ENCODE measurements at places on chromosomes 5 and 9.

DNA sequence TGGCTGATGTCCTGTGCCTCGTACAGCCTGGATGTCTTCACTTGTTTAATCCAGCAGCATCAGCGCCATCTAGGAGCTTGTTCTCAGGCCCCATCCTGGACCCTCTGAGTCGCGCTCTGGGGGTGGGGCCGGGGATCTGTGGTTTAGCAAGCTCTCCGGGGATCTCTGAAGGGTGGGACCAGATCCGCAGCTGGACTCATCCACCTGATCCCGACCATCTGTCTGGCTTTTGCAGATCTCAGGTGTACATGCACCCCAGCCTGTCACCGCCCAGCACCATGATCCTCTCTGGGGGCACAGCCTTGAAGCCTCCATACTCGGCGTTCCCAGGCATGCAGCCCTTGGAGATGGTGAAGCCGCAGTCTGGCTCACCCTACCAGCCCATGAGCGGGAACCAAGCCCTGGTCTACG, 15.1 kb upstream of the POMT1 start:
- DNase-seq = no peak

DNA sequence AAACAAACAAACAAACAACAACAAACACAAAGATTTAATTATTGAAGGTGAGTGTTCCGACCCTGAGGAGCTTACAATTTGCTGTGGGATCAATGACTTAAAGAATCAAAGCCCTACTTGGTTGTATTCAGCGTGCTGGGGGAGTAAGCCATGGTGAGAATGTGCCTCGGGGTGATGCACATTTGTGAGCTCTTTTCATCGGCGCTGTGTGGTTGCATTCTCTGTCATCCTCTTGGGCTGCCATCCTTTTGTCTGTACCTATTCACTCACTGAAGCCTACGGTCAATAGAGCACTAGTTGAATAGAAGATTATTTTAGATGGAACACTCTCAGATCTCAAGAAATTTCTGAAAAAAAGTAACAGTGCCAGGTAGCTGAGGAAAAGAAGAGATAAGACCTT, 203.9 kb downstream of the CTNND2 start:
- DNase-seq = no peak

- DNase-seq = no peak
Observed at GRCh38 chr9:80156756-80157472, 585.1 kb downstream of the TLE4 start.

- no peak for DNase-seq
Observed at GRCh38 chr5:138280915-138281314, 6.5 kb upstream of the GFRA3 start.

GRCh38 chr9:1231998-1232919, 182.1 kb downstream of the DMRT2 start:
- DNase-seq = no peak

DNA sequence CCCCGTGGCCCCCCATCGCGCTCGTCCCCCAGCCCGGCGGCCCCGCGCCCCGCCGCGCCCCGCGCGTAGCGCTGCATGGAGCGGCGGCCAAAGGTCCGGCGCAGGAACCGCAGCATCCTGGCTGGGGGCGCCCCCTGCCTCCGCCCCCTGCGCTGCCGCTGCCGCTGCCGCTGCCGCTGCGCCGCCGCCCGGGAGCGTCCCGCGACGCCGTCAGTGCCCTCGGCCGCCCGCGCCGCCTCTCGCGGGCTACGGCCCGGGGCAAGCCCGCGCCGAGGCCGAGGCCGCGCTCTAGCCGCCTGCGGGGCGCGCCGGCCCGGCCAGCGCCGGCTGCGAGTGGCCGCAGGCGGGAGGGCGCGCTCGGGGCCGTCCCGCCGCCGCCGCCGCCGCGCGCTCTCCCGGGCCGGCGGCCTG, 523 bp downstream of the EPB41L4B start:
- DNase-seq = no peak

GRCh38 chr5:154300207-154300883, 109.8 kb downstream of the GALNT10 start:
- no peak for DNase-seq

GRCh38 chr9:81549500-81550206, 139.7 kb downstream of the TLE1 start:
- no peak for DNase-seq

GRCh38 chr5:135243556-135244285, 155.3 kb downstream of the MACROH2A1 start:
- peak; percentile 7 for DNase-seq

DNA sequence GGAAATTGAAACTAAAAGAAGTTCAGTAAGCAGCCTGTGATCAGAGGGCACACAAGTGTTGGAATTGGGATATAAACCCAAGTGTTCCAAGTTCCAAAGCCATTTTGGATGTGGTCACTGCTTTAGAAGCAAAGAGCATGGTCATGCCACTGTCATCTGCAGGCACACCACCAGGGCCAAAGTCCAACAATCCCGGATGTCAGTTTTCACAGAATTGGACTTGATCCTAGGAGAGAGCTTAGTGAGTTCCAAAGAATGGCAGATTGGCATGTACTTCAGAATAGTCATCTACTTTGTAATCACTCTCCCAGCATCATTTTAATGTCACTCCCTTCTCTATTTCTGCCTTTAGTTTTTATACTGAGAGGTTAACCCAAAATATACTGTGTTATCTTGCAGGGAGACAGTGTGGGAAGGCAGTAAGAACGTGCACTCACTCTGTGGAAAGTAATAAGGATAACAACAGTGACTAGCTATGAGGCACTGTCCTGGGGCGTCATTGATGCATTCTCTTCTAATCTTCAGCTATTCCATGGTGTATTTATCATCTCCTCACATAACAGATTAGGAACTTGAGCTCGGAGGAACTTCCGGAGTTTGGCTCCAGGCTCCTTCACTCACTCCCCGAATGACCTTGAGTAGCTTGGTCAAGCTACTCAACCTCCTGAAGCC, 388.0 kb downstream of the ACTL7B start:
- DNase-seq = no peak

DNA sequence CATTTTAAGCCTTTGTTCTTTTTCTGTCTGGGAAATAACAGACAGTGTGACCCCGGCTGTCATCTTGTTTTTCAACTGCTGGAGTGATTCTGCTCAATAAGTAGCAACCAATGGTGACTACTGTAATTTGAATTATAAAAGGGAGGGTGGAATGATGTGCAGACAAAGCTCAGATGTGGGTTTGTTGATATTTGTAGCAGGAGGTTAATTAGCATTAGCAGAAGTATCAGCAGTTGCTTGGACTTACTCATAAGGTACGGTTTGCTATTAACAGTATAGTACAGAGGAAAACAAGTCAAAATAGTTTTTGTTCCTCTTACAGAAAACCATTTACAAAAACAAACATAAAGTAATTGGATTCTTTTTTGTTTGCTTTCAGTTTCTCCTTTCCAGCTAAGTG, 140.4 kb downstream of the TUSC1 start:
- no peak for DNase-seq

- DNase-seq = no peak
Observed at GRCh38 chr5:20213803-20214202, 225.8 kb upstream of the CDH18 start.

DNA sequence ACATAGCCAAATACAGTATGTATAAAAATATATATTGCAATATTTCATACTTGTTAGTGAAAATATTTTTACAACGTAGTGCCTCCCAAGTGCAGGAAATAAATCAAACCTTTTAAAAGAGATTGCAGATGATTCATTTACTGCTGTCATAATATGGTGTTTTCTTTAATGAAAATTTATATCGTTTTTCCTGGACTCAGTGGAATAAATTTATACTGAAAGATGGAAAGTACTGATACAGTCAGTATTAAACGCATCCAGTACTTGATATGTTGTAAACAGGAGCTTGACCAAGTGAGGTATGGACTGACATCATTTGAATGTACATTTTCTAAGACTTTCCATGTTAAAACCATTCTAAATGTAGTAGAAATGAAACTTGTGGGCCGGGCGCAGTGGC, 143.4 kb upstream of the ZNF608 start:
- no peak for DNase-seq

DNA sequence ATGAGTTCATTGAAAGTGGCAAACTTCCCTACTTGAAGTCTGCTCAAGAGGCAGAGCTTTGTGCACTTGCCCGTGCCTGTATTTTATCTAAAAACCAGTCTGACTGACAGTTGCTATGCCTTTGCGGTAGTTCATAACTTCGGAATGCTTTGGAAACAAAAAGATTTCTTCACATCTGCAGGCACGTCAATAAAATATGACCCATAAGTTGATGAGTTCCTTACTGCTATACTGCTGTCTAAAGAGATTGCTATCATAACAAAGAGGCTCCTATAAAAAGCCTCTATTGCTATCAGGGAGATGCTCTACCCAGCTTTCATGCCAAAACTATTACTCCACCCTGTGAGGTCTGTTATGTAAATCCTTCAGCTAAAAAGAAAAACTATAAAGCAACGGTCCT, 25.4 kb upstream of the RNF20 start:
- DNase-seq = no peak

DNA sequence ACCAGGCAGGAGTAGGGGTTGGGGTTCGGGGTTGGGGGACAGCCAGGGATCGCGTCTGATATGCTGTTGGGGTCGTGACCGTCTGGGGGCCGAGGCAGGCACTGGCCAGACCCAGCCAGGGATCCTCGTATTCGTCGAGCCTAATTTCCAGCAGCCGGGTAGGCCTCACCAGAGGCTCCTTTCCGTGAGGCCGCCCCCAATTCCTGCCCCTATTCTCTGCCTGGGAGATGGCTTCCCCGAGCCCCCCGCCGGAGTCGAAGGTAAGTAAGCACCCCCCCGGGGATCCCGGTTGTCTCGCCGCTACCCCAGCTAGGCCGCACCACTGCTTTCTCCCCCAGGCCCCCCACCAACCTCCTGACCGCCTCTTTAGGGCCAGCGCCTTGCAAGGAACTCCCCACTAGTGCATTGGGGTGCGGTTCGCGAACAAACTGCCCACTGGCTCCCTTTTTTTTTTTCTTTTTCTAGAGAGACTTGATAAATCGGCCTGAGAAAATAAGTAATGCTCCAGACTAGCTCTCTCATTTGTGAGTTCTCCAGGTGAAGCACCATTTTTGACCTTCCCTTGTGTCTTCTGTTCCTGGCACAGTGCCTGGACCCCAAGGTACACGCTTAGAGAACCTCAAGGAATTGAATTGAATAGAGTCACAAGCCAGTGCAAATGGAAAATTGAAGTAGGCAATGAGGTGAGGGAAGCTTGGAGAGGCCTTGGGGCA, 435 bp downstream of the ZNF189 start:
- DNase-seq = peak; percentile 28

GRCh38 chr5:177220576-177220975, 82.9 kb downstream of the RAB24 start:
- no peak for DNase-seq

GRCh38 chr5:169838688-169839087, 141.6 kb downstream of the INSYN2B start:
- no peak for DNase-seq

DNA sequence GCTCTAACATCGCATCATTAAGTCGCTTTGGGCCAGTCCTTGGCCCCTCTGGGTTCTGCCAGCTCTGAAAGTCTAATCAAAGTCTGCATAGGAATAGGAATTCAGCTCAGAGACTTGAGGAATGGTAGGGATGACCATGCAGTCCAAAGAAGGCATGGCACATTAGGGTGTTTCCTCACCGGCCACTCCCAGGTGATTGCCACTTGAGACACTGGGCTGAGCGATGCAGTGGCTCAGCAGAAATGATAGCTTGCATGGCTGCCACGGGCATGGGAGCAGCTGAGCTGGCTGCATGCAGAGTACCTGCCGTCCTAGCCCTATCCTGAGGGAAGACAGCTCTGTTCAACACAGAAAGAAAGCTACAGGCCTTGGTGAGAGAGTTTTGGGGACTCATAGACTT, 28.8 kb downstream of the AFAP1L1 start:
- DNase-seq = no peak

DNA sequence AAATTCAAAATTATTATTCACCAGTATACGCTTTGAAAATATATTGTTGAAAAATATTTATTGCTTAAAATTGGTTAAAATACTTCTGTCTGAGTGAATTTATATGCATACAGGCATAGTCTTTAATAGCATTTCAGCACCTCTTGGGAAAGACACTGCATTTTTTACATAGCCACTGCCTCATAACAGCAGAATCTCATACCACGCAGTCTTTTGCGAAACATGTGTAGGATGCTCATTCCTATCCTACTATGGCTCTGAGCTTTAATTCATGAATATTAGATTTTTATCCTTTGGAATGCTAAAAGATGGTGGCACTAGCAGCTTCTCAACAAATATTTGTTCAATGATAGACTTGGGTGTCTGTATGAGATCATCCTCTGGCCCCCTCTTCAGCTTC, 94.0 kb upstream of the SH3GL2 start:
- no peak for DNase-seq

- no peak for DNase-seq
Observed at GRCh38 chr9:82284758-82285157, 296.2 kb downstream of the SPATA31D1 start.

Data from stimulated activated CD8-positive, alpha-beta memory T cell treated with anti-CD3 and anti-CD28 coated beads, Interleukin-4, amount 100 ng/mL, for 48 hours (primary cell).